Mesenteric fat pad (tissue), 1 donor: ENCODE measurements at places on chromosomes 3 and 15.

DNA sequence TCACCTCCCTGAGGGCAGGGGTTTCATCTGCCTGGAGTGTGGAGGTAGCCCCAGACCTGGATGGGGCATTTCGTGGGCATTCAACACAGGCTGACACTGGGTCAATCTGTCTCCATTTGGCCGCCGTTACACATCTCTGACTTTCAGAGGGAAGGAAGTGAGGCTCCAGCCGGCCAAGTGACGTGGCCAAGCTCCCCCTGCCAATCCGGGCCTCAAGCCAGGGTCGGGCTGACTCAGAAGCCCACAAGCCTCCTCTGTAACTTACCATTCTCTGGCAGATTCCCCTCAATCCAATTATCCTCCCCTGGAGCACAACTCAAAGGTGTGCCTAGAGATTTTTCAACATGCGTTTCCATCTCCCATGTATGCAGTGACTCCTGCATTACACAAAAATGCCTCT, 227.6 kb downstream of the KLF13 start:
- no peak for DNase-seq

DNA sequence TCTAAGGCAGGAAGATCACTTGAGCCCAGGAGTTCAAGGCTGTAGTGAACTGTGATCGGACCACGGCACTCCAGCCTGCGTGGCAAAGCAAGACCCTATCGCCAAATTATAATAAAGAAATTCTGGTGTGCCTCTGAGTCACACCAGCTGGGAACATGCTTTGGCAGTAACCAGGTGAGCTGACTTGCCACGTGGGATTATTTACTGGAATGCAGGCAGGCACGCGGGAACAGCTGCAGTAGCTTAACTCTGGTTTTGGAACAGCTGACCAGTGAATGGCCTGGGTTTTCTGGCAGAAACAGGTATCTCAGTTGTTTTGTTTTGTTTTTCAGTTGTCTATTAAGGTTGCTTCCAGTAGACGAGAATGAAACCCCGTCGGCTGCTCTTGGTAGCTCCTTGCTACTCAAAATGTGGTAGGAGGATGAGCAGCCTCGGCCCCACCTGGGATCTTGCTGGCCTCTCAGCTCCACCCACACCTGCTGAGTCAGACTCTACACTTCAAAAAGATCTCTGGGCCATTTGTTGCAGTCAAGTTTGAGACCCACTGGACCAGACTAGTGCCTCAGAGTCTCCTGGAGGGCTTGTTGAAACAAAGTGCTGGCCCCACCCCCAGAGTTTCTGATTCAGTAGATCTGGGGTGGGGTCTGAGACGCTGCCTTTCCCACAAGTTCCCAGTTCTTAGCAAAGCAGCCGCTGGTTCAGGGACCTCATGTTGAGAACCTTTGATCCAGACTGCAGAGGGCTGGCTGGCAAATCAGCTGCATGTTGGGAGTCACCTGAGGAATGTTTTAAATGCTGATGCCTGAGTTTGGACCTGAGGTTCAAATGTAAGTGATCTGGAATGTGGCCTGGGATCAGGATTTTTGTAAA, 26.6 kb downstream of the IDH2 start:
- no peak for DNase-seq

GRCh38 chr3:196418601-196419000, 13.6 kb downstream of the UBXN7 start:
- no peak for DNase-seq

GRCh38 chr15:63605036-63605435, 7.8 kb downstream of the FBXL22 start:
- DNase-seq, result no peak

DNA sequence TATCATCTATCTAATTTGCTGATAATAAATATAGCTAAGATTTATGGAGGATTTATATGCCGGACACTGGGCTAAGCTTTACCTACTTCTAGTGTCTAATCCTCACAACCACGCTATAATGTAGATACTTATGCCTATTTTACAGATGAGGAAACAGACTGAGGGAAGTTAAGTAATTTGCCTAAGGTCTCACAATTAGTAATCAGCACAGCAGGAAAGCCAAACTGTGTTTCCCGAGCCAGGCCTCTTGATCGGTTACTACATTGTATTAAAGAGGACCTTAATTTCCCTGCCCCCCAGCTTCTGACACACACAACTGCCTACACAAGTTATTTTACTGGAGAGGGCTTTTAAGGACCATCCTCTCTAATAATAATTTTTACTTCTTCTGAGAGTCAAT, 40.9 kb downstream of the ONECUT1 start:
- no peak for DNase-seq

- DNase-seq, result no peak
Observed at GRCh38 chr3:124401843-124402242, 328.4 kb upstream of the UMPS start.

- DNase-seq, result no peak
Observed at GRCh38 chr15:40812721-40813425, 5.6 kb upstream of the DNAJC17 start.

GRCh38 chr3:12966847-12967605, 106.2 kb downstream of the IQSEC1 start:
- DNase-seq, result no peak

- DNase-seq, result no peak
Observed at GRCh38 chr15:87317900-87318299, 938.6 kb downstream of the NTRK3 start.

DNA sequence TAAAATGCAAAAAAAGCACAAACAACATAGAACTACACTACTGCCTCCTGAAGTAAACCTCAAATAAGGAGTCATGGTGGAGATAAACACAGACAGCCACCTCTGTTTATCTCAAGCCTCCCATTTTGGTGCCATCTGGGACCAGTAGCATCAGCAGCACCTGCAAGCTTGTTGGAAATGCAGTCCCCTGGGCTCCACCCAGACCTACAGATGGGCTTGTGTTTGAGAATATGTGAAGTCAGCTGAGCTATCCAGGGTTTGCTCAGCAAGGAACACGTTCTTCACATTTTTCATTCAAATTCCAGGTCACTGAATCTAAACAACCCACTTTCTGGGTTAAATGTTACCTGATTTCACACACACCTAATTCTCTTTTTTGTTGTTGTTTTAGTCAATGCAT, 45.5 kb downstream of the RASGRF1 start:
- DNase-seq, result no peak

- no peak for DNase-seq
Observed at GRCh38 chr3:57935539-57935938, 72.7 kb upstream of the FLNB start.

GRCh38 chr15:40190591-40190990, 29.7 kb downstream of the BUB1B start:
- DNase-seq, result no peak

DNA sequence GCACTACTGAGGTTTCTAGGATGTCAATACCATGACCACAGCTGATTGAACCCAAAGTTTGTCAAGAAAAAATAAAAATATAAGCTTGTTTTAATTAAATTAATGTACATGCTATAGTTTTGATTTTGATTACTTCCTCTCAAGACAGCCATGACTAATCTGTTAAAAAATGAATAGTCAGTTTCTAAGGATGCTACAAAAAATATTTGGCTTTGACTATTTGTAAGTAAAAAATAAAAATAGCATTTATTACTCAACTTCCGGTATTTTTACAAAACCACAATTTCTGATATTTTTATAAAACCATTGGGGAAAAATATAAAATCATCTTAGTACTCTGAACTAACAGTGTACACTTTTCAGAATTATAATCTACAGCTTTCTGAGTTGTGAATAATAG, 12.1 kb upstream of the TEX9 start:
- DNase-seq, result no peak

GRCh38 chr3:160755776-160756304, at the start of gene PPM1L:
Gene PPM1L (plus strand): TSS chr3:160756231.
- peak; percentile 91 for DNase-seq

- DNase-seq, result no peak
Observed at GRCh38 chr3:52128118-52128683, 26.0 kb downstream of the POC1A start.

DNA sequence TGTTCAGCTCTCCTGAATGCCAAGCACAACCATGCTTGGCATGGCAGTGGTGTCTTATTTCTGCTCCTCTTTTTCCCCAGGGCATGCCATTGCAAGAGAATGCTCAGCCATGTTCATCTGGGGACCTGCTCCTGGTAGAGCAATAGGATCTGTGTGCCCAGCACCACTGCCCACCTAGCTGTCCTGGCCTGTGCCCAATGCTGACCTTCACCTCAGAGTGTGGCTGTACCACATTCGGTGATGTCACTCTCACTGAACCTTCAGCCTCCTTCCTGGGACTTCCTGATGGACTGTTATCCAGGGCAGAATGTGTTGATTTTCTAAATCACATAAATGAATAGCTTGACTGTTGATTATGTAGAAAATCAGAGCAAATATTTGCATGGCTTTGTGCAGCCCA, 42.0 kb downstream of the AGTR1 start:
- DNase-seq, result no peak

DNA sequence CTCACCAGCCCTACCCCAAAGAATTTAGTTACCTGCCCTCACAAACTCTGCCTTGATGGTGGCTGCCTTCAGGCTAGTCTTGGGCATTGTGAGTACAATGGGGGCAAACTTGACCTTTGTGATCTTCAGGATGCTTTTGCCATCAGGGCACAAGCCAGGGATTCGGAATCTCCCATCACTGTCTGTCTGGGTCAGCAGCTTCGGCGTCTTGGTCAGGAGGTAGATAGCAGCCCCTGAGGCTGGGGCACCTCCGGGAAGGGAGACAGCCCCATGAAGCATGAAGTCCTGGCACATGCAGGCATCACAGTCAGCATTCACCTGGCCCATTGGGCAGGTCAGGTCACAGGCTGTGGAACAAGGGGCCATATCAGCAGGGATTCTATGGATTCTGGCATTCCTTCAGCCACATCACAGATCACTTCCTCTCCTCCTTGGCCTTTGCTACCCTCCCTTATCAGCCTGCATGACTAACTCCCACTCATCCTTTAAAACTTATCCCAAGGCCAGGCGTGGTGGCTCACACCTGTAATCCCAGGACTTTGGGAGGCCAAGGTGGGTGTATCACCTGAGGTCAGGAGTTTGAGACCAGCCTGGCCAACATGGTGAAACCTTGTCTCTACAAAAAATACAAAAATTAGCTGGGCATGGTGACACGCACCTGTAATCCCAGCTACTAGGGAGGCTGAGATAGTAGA, 6.9 kb downstream of the CILP start:
- peak; percentile 74 for DNase-seq

DNA sequence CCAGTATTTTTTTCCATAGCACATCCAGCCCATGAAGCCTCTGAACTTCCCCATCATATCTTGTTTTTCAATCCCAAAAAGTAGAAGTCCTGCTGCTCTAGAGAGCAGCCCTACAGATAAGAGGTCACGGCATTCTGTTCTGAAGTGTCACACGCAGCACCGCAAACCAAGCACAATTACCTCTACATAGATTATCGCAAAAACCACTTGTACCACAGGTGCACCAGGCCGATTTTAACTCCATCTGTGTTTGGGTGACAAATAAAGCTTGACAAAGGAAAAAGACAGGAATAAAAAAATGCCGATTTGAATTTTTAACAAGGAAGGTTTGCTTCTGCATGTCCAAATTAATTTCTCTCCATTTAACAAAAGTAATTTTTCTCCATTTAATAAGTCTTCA, 113.7 kb downstream of the MYO5A start:
- DNase-seq, result no peak

DNA sequence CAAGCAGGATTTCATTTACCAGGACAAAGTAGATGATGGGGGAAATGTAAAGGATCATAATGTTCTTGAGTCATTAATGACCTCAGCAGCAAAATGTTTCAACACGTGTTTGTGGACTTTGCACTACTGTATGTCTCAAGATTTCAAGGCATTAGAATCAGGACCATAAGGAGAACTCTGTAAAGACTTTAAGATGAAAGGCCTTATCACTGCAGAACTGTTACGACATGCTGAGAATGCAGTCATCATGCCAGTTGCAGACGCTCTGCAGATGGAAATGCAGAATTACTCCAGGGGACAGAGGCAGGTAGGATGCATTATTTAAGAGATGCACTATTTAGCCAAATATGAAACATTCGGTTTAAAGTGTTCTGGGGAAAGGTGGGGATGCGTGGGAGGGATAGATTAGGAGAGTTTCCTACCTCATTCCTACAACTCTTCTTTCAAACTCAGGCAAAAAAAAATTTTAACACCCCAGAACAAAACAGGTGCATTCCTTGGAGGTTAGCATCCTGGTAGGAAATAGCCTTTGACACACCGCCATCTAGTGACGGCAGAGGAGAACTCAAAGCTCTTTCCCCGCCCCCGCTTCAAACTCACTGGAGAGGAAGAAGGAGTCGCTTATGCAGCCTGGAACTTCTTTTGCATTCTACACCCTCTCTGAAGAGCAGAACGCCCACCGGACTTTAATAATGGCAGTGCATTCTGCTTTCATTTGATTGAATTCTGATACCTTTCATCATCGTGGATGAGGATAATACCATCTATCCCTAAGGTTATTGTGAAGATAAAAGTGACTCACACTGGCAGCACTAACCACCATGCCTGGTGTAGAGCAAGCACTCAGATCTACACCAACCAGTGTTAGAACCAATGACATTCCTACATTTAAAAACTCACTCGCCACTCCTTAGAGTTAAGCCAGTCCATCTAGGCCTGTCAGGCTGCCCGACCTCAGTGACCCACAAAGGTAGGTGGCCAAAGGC, 43.1 kb upstream of the TOPAZ1 start:
- DNase-seq, result no peak
